ENCODE measurements at places on chromosomes 7 and 10.

- no peak for DNase-seq
Measured at GRCh38 chr10:74018241-74018640, 20.3 kb downstream of the VCL start.

- no peak for DNase-seq
Measured at GRCh38 chr7:41685684-41686083, 17.2 kb downstream of the INHBA start.

DNA sequence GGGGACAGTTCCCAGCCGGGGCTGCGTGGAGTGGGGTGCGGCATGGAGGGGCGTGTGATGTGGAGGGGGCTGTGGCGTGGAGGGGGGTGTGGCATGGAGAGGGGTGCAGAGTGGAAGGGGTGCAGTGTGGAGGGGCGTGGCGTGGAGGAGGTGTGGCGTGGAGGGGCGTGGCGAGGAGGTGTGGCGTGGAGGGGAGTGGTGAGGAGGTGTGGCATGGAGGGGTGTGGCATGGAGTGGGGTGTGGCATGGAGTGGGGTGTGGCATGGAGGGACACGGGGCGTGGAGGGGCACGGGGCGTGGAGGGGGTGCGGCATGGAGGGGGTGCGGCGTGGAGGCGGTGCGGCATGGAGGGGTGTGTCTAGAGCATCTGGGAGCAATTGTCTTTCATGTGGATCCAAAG lies 33.6 kb downstream of the NKX6-2 start:
- DNase-seq, result no peak

- no peak for DNase-seq
Measured at GRCh38 chr7:110664803-110665202, 426.1 kb upstream of the LRRN3 start.

Measured in hypothalamus (tissue), 51 donors.